Caki2 (cell line): ENCODE measurements at places on chromosomes 3 and 15. TPM values are rescaled to one million over a fixed set of nuclear protein-coding genes. Genes with fewer than 3 reads are reported as not detected.

Gene ALPK3
- not detected in 2 replicates for total RNA-seq

Gene HES1
- 43.2 and 45.9 TPM in 2 replicates for total RNA-seq

Gene CD86
- total RNA-seq, result not detected in 2 replicates

- DNase-seq, result no peak
Measured at GRCh38 chr3:126671521-126671920, 16.6 kb upstream of the TXNRD3 start.

Gene PLCH1
- 2.7 and 5.6 TPM in 2 replicates for total RNA-seq

- DNase-seq, result peak; percentile 30
Measured at GRCh38 chr3:115975353-115975752, 352.0 kb downstream of the GAP43 start.

DNA sequence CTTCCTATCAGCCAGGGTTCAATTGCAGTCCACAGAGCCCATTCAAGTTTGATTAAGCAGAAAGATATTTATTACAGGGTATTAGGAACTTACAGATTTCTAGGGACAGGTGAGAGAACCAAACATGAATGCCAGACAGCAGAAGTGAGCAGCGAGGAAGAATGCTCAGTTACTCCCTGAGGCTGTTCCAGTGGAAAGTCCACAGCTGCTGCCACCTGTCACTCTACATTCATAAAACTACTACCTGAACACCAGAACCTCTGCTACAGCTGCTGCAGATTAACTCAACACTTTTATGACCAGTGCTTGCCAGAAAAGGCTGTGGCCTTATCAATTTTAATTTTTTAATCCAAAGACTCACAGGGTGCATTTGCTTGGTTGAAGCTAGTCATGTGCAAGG is 325.4 kb upstream of the ONECUT1 start:
- no peak for DNase-seq

GRCh38 chr3:7607083-7607482 is 746.2 kb downstream of the GRM7 start:
- DNase-seq, result no peak

DNA sequence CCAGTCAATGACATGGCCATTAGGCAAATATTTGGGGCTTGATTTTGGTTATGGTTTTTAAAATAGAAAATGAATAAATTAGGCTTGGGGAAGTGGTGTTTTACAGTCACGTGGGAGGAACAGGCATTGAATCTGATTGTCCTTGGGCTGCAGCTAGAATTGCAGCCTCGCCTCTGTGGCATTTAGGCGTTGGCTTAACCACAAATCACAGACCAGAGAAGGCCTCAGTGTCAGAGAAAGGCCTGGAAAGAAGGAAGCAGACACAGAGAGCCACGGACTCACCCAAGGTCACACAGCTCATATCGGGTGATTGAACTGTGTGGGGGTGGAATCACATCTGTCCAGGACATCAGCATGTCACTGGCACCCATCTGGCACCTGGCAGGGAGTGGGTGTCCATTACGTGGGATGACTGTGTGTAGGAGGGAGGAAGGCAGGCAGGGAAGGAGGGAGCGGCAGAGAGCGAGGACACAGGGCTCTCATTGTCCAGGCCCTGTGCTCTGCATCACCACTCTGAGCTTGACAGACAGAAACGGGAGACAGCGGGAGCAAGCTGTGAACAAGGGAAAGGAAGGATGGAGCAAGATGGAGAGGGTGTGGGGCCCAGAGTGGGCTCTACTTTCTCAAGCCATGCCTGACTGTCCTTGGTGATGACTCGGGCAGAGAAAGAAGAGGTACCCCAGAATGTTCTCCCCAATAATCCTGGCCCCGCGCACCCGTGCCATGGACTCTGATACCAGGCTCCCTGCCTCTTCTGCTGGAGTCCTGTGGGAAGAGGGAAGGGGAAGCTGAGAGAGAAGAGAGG is 186.4 kb downstream of the FAM43A start:
- no peak for DNase-seq

Gene LRRIQ4
- not detected in 2 replicates for total RNA-seq

DNA sequence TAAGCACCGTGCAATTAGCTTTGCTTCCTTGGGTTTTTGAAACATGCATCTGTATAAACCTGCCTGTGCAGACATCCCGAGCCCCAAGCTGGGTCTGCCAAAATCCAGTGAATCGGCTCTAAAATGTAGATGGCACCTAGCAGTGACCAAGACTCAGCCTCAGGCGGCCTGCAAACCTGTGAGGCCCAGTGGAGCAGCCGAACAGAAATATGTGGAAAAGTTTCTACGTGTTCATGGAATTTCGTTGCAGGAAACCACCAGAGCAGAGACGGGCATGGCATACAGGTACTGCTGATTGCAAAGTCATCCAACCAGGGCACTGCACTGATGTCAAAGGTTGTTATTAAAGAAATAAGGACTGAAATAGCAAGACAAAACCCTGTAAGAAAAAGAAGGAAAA is 22.8 kb downstream of the KCNAB1 start:
- DNase-seq, result no peak

DNA sequence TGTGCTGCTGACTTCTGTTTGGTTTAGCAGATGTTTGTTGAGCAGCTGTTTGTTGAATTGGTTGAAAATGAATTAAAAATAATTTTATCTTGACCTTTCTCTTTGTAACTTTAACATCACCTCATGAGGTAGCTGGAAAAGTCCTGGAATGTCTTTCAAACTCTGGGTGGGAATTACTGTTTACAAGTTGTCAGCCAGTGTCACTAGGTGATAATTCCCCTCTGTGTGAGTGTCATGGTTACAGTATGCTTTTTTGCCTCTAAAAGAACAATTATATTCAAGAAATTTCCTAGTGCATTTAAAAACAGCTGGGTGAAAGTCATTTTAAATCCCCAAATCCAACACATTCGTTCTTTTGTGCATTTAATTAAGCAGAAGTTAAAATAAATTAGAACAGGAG is 113.2 kb downstream of the PTPRG start:
- no peak for DNase-seq

GRCh38 chr3:194387276-194387675 is 11.8 kb downstream of the GP5 start:
- no peak for DNase-seq

Gene ERICH6
- not detected in 2 replicates for total RNA-seq

GRCh38 chr15:63392361-63393009 is 10.8 kb upstream of the CA12 start:
- no peak for DNase-seq

GRCh38 chr3:134704556-134704955 is 53.7 kb upstream of the KY start:
- no peak for DNase-seq

GRCh38 chr15:38897551-38897950 is 332.9 kb upstream of the RASGRP1 start:
- DNase-seq, result no peak

- DNase-seq, result no peak
Measured at GRCh38 chr3:168100777-168101492, 5.2 kb upstream of the GOLIM4 start.

GRCh38 chr3:11919390-11919789 is 72.7 kb upstream of the TAMM41 start:
- no peak for DNase-seq

GRCh38 chr15:67225336-67225735 is 29.1 kb downstream of the AAGAB start:
- DNase-seq, result no peak

DNA sequence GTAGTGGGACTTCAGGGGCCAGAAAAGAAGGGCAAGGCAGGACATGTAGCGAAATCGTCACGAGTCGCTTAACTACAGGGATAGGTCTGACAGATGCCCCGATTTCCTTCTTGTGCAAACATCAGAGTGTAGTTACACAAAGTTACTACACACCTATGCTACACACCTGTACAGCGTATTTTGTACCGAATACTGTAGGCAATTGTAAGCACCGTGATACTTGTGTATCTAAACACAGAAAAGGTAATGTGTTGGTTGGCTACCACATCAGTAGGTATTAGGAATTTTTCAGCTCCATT is 515 bp upstream of the MTHFS start:
- DNase-seq, result no peak
